ENCODE measurements at places on chromosomes 7 and 10.

- no peak for DNase-seq
These were observed 138.8 kb downstream of the SORCS1 start for GRCh38 chr10:107025676-107026075.

DNA sequence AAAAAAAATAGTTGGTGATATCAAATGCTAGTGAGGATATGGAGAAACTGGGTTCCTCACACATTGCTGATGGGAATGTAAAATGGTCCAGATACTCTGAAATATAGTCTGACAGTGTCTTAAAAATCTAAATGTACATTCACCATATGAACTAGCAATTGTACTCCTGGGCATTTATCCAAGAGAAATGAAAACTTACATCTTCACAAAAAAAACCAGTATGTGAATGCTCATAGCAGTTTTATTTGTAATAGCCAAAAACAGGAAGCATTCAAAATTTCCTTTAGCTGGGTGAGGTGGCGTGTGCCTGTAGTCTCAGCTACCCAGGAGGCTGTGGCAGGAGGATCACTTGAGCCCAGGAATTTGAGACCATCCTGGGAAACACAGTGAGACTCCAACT lies 2.1 kb upstream of the SSC4D start:
- no peak for DNase-seq

DNA sequence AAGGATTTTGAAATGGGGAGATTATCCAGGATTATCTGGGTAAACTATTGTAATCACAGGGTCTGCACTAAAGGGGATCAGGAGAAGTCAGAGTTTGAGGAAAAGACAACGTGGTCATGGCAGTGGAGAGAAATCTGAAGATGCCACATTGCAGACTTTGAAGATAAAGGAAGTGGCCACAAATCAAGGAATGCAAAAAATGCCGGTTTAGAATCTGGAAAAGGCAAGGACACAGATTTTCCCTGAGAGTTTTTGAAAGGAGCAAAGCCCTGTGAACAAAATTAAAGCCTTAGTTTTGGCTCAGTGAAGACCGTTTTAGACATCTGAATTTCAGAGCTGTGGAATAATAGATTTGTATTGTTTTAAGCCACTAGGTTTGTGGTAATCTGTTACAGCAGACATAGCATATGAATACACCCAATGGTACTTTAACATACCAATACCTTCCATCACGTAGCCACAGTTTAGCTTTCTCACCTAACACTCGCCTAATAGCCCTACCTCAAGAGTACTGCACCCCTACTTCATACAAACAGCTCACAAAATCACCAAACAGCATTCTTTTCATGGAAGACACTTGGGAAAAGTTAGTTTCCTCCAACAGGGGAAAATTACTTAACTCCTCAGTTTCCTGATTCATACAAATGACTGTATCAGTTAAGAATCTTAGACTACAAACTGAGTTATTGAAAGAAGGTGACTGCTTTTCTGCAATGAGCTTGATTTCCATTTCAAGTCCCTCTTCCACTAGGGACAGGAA lies 446.5 kb downstream of the INHBA start:
- no peak for DNase-seq

GRCh38 chr7:109660401-109660800 lies 1090.7 kb downstream of the DNAJB9 start:
- DNase-seq = no peak

DNA sequence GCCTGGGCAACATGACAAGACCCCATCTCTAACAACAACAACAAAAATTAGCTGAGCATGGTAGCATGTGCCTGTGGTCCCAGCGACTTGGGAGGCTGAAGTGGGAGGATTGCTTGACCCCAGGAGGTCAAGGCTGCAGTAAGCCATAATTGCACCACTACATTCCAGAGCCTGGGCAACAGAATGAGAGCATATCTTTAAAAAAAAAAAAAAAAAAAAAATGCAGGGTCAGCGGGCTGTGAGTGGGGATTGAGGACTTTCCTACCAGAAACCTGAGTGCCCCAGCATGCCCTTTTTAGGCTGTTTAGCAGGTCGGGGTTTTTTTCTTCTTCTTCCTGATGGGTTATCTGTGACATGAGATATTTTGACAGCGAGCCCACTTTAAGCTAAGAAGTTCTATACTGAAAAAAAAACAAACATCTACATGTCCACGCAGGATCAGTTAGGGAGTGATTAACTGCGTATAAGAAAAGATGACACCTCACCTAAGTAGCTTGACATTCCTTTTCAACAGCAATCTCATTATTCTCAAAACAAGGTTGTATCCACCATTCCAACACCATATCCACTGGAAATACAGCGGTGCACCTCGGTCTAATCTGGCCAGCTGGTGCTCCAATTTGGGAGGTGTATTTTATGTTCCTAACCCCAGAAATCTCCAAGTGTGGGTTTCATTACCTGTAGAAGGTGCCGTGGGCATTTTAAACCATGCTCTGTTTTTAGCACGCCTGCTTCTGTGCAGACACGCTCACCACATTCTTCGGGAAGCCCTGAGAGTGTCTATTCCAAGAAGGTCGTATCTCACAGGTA lies 13.8 kb upstream of the RFC2 start:
- no peak for DNase-seq

- peak; percentile 60 for DNase-seq
These were observed 48.5 kb upstream of the ARL4A start for GRCh38 chr7:12638851-12639456.

DNA sequence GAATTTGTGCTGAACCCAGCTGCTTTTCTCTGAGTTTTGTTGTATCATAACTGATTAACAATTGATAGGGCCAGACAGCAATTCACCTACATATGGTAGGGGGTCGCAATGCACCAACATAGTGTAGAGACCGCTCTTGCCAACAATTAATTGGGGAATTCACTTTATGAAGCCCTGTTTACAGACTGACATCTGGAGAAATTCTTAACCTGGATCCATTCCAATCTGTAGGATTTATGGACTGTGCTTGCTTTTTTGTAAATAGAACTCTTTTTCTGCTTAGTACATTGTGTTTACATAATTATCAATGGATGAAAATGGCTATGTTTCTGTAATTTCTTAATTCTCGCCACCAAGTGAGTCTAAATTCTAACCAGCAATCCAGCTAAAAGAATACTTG lies 311.7 kb upstream of the BMPER start:
- no peak for DNase-seq

GRCh38 chr10:84613336-84614021 lies 285.1 kb downstream of the CCSER2 start:
- DNase-seq = peak; percentile 39

DNA sequence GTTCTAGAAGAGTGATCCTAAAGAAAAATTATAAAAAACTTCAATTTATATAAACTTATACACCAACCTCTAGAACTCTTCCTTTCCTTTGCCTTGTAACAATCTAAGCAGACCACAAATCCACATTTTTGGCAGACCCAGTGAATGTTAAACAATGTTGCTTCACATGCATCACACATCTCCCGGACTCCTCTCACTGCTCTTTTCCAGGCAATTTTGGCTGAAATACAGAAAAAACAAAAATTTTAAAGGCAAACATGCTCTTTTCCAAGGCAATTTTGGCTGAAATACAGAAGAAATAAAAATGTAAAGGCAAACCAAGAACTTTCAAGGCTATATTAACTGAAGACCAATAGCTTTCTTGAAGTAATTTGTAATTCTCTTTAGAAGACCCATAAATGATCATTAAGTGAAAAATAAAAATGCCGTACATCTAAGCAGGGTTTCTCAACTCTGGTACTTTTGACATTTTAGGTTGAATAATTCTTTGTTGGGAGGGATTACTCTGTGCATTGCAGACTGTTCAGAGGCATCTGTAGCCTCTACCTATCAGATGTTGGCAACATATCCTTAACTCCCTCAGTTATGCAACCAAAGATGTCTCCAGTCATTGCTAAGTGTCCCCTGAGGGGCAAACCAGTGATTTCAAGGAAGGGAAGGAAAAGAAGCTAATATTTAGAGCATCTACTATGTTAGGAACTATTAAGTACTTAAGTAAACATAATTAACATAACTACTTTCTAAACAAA lies 64.4 kb downstream of the NRBF2 start:
- DNase-seq = no peak

- no peak for DNase-seq
These were observed 21.1 kb downstream of the GALNT11 start for GRCh38 chr7:152046531-152046930.

DNA sequence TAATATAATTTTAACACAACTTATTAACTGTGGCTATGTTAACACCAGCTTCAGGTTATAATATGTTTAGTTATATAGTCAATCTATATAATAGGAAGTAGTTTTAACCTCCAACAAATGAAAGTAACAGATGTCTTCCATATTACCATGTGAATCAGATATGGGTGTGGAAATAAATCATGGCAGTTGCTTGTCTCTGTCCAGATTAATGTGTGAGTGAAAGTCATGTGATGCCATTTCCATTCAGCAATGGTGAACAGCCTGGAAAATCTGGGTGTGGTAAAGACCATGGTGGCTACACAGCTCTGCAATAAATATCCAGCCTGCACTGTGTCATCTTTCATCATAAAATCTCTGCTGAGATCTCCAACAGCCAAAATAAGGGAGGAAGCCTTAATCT lies 27.8 kb downstream of the HEPACAM2 start:
- no peak for DNase-seq

DNA sequence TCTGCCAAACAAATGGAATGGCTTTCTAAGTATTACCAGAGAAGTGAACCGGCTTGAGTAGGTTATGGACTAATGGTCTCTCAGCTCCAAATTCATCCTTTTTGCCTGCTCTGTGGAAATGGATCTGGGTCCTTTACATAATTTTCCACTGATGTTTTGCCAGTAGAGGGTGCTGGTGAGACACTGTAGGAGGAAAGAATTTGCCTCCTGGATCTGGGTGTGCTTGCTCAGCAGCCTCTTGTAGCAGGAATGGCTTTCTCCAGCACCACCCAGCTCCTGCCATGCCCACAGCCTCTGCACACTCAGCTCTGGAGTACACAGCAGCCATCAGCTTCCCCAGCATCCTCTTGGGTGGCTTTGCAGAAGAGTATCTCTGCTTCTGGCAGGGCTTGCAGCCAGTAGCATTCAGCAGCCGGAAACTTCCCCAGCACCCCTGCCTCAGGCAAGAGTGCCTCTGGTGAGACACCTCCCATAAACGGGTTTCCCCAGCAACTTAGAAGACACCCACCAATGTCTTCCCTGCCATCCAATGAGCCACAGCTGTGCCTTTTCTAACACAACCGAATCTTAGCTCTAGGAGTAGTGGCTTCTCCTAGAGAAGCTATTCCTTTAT lies 235.0 kb upstream of the PLPP4 start:
- DNase-seq = no peak

DNA sequence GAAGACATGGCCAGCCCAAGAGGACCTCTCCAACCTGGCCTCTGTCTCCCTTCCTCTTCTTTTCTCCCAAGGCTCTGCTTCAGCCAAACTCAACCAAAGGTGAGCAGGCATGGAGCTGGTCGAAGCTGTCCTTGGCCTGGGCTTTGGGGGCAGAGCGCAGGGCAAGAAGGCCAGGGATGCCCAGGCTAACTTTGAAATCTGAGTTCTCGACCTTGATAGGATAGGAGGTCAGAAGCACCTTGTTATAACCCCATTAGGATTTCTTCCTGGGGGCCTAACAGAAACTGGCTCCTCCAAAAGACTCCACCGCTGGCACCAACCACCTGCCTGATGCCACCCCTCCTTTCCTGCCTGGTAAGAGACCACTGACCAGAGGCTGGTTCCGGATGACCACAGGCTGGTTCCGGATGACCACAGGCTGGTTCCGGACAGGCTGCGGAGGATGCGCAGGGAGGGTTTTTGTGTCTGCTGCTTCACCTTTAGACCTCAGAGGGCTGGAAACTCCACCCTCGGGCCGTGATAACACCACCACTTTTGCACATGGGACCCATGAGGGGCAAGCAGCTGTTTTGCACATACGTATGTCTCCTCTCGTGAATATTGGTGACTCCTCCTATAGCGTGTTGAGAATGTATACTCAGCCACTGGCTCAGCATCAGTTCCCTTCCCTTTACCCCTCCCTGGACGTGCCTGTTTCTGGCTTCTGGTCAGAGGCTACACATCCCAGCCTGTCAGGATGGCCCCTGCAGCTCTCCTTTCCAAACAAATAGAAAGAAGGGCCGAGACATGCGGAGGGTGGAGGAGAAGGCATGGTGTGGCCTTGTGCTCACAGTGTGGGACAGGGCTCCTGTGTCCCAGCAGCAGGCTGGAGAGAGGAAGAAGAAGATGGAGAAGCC lies 140.1 kb downstream of the DNAJB6 start:
- no peak for DNase-seq

DNA sequence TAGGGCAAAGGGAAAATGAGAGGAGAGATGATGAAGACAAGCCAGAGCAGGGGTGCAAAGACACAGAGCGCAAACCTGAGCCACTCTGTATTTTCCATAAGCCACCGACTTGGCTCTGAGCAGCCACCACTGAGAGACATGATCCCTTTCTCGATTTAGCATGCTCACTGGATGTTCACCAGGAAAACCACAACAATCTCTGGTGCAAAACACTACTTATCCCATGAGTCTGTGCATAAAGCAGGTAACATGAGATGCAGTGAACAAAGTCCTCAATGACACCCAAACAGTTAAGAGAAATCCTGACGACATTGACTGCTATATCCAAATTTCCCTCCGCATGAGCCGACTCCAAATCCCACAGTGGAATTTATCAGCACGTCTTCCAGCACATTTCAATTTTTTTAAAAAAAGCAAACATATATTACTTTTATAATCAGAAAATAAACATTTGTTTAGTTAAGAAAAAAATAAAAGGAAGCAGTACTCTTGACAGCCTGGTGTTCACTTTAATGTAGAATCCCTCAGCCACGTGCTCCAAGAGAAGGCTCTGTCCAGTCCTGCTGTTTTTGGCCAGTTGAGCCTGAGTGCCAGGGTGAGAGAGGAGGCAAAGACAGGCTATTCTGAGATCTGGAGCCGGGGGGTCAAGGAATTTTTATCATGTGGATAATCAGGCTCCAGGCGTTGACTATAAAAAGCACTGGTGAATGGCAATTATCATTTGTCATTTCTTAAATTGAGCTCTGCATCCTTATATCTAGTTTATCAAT lies 238.4 kb downstream of the KCNMA1 start:
- DNase-seq = no peak

- no peak for DNase-seq
These were observed 704 bp upstream of the ERLIN1 start for GRCh38 chr10:100186253-100187212.

- DNase-seq = no peak
These were observed 368.2 kb upstream of the NPVF start for GRCh38 chr7:25596443-25596842.

DNA sequence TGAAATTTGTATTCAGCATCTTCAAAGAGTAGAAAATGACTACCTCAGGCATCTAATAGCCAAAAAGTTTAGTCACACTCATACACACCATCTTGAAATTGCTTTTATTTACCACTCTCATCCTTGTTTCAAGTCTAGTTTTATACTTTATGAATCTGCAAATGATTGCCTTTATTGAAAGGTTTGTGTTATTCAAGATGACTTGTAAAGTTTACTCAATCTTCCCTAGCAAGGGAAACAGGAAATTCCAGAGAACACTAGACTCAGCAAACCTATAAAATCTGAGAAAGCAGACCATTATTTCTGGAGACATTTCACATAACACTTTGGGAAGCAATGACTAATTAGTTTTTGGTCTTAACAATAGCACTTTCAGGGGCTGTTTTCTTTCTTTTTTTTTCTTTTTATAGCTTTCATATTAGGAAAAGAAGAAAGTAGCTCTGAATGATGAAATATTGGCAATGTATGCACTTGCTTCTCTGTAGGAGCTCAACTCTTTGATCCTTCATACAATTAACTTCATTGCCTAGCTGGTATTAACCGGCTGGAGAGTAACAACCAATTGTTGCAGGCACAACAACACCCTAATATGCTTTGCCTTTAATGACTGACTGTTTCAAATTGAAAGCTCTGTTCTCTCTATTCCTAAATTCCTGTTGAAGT lies 68.9 kb upstream of the HDAC9 start:
- no peak for DNase-seq

GRCh38 chr10:44897049-44897448 lies 14.1 kb upstream of the TMEM72 start:
- no peak for DNase-seq

Measured in SHP77 treated with DMSO at 0.1 percent for 48 hours (cell line).